Mesothelial cell of epicardium (in vitro differentiated cells): ENCODE measurements at places on chromosomes 2 and 18. TPM values are rescaled to one million over a fixed set of nuclear protein-coding genes. Genes with fewer than 3 reads are reported as not detected.

Gene EIF4E2
- 72.2 to 78.3 TPM (median 72.5 TPM) in 3 replicates for total RNA-seq

Gene UGT1A5
- not detected in 3 replicates for total RNA-seq

Gene SP140
- 0.34 to 0.75 TPM (median 0.54 TPM) in 3 replicates for total RNA-seq

Gene PARD3B
- total RNA-seq, result 20.4 to 23.7 TPM (median 23.4 TPM) in 3 replicates

Gene RMC1
- total RNA-seq, result 18.8 to 20.0 TPM (median 19.4 TPM) in 3 replicates

Gene PLEK
- not detected in 3 replicates for total RNA-seq

Gene SRD5A2
- total RNA-seq, result not detected in 3 replicates

Gene KHK
- total RNA-seq, result 3.3 to 4.1 TPM (median 3.6 TPM) in 3 replicates

Gene CHRNG
- 0.11 TPM in 1 of 3 replicates, not detected in the others for total RNA-seq

Gene CFAP53
- 0.44 to 0.70 TPM (median 0.65 TPM) in 3 replicates for total RNA-seq

Gene ANTXR1
- total RNA-seq, result 137 to 144 TPM (median 144 TPM) in 3 replicates

Gene LRRC30
- total RNA-seq, result not detected in 3 replicates

Gene VIT
- 0.45 to 0.78 TPM (median 0.73 TPM) in 3 replicates for total RNA-seq

DNA sequence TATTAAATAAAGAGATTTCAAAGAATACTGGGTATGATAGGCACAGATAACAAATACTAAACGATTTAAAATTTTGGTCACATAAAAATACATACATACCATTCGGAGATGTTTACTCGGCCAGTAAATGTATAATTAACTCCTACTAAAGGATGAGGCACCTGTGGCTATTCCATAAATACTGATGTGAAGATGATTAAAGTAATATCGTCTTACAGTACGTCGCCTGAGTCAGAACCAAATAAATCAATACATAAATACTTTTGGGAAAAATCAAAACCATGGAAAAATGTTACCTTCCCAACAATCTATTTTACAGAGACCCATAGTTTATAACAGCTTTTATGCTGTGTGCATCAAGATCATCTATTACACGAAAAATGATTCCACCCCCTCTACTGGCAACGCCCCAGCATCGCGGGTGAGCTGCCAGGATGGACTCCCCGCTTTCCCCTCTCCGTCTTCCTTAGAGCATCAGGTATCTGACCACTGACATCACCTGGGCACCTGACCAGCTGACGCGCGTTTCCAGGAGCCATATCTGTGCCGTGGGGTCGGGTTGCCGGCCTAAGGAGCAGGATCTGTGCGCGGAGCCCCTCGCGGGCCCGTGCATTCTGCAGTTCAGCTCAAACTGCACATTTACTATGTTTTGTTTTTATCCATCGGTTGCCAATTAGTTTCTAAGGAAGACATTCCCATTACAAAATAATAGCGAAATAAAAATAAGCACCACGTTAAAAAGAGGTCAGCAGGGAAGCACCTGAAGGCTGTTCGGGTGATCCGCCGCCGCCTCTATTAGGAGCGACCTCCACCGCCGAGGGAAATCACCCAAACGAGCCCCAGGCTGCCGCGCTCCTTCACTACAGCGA is 901 bp downstream of the ICA1L start:
- H3K27me3 ChIP-seq, result no peaks in the 10 kb centered on the region
- peak; percentile 74 for DNase-seq
- peak overlapping the region; percentile 92 for H3K4me3 ChIP-seq
- peaks cover 12% of the 10 kb centered on the region for H3K4me1 ChIP-seq

GRCh38 chr2:105458076-105458475 is 59.2 kb upstream of the FHL2 start:
- DNase-seq, result no peak
- H3K4me1 ChIP-seq, result peaks cover 20% of the 10 kb centered on the region
- no peak overlapping the region for H3K4me3 ChIP-seq
- H3K27me3 ChIP-seq, result no peaks in the 10 kb centered on the region

DNA sequence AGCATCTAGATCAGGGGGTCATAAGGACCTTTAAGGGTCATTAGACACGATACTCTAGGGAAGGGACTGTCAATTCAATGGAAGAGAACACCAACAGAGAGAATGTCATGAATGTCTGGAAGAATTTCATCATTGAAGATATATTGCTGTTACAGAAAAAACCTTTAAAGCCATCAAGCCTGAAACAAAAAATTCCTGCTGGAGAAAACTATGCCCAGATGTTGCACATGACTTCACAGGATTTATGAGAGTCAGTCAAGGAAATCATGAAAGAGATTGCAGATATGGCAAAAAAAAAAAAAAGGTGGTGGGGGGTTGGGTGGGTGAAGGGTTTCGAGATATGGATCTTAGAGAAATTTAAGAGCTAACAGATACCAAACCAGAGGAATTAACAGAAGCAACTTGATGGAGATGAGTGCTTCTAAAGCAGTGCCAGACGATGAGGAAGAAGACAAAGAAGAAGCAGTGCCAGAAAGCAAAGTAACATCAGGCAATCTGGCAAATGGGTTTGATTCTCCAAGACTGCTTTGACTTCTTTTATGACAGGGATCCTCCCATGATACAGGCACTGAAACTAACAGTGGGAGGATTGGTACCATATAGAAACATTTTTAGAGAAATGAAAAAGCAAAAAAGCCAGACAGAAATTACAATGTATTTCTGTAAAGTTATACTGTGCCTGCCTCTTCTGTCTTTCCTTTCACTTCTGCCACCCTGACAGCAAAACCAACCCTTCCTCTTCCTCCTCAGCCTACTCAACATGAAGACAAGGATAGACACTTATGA is 28.5 kb downstream of the MAP4K3 start:
- peaks cover 66% of the 10 kb centered on the region for H3K4me1 ChIP-seq
- no peaks in the 10 kb centered on the region for H3K27me3 ChIP-seq
- H3K36me3 ChIP-seq, result peaks cover 1% of the 10 kb centered on the region
- H3K4me3 ChIP-seq, result no peak overlapping the region

DNA sequence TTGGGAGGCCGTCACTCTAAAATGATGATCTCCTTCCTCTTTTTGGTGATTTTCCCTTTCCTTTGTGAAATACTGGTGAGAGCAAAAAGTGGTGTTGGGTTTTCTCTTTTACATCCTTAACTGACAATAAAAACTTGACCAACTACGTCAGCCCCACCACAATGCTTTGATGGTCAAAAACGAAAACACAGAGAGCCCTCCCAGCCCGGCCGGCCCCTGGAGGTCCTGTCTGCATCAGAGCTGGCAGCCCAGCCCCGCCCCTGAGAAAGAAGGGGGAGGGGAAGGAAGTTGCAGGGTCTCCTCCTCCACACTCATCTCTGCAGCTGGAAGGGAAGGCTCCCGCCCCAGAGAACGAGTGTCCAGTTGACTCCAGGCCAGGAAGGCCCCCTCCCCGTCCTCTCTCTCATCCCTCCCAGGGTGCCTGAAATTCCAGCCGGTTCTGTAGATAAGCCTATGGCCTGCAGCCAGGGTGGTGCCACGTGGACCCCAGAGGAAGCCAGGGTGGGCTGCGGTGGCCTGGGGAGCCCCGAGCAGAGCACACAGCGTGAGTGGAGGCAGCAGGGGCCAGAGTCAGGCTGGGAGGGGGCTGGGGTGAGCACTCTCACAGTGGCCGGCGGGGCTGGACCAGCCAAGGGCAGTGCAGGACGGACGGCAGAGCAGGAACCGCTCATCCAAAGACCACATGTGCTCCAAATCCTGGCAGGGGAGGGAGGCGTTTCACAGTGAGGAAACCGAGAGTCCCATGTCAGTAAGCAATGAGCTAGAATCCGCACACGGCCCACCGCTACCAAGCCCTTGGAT is 19.8 kb downstream of the BIN1 start:
- no peaks in the 10 kb centered on the region for H3K36me3 ChIP-seq
- H3K4me3 ChIP-seq, result peak overlapping the region; percentile 48
- DNase-seq, result peak; percentile 49
- H3K27me3 ChIP-seq, result no peaks in the 10 kb centered on the region
- H3K27ac ChIP-seq, result peak overlapping the region; percentile 93
- H3K4me1 ChIP-seq, result peaks cover 49% of the 10 kb centered on the region

DNA sequence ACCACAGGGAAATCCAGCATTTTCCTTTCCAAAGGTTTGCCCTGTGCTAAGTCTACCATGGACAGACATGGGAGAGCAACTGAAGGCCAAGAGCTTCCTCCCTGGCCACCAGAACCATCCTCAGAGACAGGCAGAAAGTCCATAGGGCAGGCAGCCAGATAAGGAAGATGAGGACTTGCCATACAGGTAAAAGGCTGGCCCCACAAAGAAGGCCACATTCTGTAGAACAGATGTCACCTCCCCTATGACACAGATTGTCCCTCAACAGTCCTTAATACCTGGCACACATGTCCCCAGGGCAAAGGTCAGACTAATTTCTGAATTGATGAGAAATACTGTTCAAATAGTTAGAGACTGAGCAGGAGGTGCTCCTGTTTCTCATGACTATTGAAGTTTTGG is 52.0 kb downstream of the FECH start:
- H3K27ac ChIP-seq, result no peak overlapping the region
- no peak for DNase-seq
- H3K27me3 ChIP-seq, result no peaks in the 10 kb centered on the region
- no peaks in the 10 kb centered on the region for H3K36me3 ChIP-seq
- no peak overlapping the region for H3K4me3 ChIP-seq

GRCh38 chr2:171547256-171547655 is 25.0 kb downstream of the CYBRD1 start:
- H3K36me3 ChIP-seq, result peaks cover 4% of the 10 kb centered on the region
- no peak overlapping the region for H3K4me3 ChIP-seq
- DNase-seq, result no peak
- no peaks in the 10 kb centered on the region for H3K27me3 ChIP-seq
- no peak overlapping the region for H3K27ac ChIP-seq

DNA sequence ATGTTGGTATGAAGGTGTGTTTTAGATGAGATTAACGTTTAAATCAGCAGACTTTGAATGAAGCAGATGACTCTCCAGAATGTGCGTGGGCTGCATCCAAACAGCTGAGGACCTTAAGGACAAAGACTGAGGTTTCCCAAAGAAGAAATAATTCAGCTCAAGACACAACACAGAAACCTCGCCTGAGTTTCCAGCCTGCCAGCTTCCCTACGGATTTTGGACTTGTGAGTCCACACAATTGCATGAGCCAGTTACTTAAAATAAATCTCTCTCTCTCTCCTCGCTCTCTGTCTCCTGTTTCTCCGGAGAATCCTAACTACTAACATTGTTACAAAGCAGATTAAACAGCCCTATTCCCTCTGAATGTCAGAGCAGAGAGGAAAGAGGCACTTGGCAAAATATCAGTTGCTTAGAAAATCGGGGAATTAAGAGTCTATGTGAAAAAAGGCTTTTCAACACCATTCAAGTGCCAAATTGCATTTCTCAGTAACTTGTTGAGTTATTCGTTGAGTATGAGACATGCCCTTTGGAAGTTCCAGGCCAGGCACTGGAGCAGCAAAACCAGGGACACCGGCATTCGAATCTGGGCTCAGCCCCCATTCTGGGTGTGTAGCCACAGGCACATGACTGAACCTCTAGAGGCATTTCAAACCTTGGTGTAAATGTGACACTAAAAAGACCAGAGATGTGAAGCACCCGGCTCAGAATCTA is 174.6 kb upstream of the PID1 start:
- H3K27ac ChIP-seq, result no peak overlapping the region
- H3K27me3 ChIP-seq, result peaks cover 4% of the 10 kb centered on the region
- DNase-seq, result no peak
- no peaks in the 10 kb centered on the region for H3K36me3 ChIP-seq
- H3K4me3 ChIP-seq, result no peak overlapping the region

- H3K4me3 ChIP-seq, result no peak overlapping the region
- no peaks in the 10 kb centered on the region for H3K27me3 ChIP-seq
- H3K36me3 ChIP-seq, result no peaks in the 10 kb centered on the region
- H3K27ac ChIP-seq, result no peak overlapping the region
- DNase-seq, result no peak
Observed at GRCh38 chr2:36737131-36737750, 40.7 kb downstream of the VIT start.

- no peak overlapping the region for H3K27ac ChIP-seq
- no peaks in the 10 kb centered on the region for H3K4me1 ChIP-seq
- no peaks in the 10 kb centered on the region for H3K27me3 ChIP-seq
- no peak for DNase-seq
Observed at GRCh38 chr2:51624995-51625394, 593.1 kb upstream of the NRXN1 start.

DNA sequence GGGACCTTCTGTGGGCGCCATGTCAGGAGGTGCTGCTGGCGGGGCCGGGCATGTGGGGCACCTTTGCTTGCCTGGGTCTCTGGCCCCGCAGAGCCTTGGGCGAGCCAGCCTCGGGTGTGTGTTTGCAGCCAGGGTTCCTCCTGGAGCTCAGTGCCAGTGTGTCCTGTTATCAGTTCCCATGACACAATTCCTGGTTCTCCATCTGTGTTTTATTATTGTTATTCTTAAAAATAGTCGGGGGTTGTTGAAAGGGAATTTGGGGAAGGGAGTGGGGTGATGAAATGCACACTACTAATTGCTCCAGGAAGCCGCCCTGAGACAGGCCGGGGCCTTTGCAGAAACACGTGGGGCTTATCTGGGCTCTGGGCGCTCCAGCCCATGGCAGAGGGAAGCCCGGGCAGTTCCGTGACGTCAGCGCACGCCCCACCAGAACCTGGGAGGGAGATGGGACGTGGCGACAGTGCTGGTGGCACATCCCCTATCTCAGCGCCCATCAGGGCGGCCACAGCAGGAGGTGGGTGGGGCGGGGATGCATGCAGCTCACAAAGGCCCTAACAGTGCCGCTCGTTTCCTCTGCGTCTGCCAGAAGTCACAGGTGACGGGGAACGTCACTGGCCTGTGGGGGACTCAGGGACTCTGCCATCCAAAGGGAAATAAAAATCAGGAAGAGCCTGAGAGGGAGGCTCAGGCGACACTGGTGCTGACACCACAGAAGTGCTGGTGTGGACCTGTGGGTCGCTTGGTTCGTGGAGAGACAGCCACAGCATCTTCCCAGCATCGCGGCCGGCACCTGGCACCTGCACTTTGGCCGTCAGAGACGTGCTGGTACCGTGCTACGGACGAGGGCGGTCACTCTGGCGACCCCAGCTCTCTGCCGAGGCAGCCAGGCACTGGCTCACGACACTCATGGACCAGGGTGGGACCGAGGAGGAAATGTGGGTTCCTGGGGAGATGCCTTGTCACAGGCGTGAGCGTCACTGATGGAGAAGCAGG is 131.0 kb downstream of the NFATC1 start:
- no peak overlapping the region for H3K27ac ChIP-seq
- H3K4me3 ChIP-seq, result no peak overlapping the region
- peaks cover 12% of the 10 kb centered on the region for H3K4me1 ChIP-seq
- peaks cover 28% of the 10 kb centered on the region for H3K27me3 ChIP-seq
- no peak for DNase-seq
- no peaks in the 10 kb centered on the region for H3K36me3 ChIP-seq

- DNase-seq, result no peak
- no peaks in the 10 kb centered on the region for H3K4me1 ChIP-seq
- H3K4me3 ChIP-seq, result no peak overlapping the region
- no peak overlapping the region for H3K27ac ChIP-seq
Observed at GRCh38 chr18:34039201-34039600, 185.5 kb downstream of the NOL4 start.

GRCh38 chr2:17604050-17604449 is 63.6 kb downstream of the VSNL1 start:
- H3K27ac ChIP-seq, result no peak overlapping the region
- no peak overlapping the region for H3K4me3 ChIP-seq
- no peak for DNase-seq

GRCh38 chr2:230895536-230896345 is 29.3 kb downstream of the GPR55 start:
- no peak overlapping the region for H3K4me3 ChIP-seq
- H3K4me1 ChIP-seq, result peaks cover 2% of the 10 kb centered on the region
- peaks cover 31% of the 10 kb centered on the region for H3K27me3 ChIP-seq
- DNase-seq, result no peak
- H3K27ac ChIP-seq, result no peak overlapping the region

- H3K36me3 ChIP-seq, result no peaks in the 10 kb centered on the region
- H3K27me3 ChIP-seq, result peaks cover 30% of the 10 kb centered on the region
- peaks cover 6% of the 10 kb centered on the region for H3K4me1 ChIP-seq
- H3K4me3 ChIP-seq, result no peak overlapping the region
Observed at GRCh38 chr18:51655327-51655698, 457.8 kb upstream of the MEX3C start.

- DNase-seq, result no peak
- no peak overlapping the region for H3K27ac ChIP-seq
- H3K4me1 ChIP-seq, result peaks cover 8% of the 10 kb centered on the region
- no peak overlapping the region for H3K4me3 ChIP-seq
Observed at GRCh38 chr2:161316701-161317100, 8.5 kb downstream of the PSMD14 start.
